ENCODE measurements at places on chromosomes 1 and 21.

- H3K4me3 ChIP-seq, result no peak overlapping the region
- peaks cover 2% of the 10 kb centered on the region for H3K36me3 ChIP-seq
- no peak for DNase-seq
- H3K27me3 ChIP-seq, result no peaks in the 10 kb centered on the region
- H3K27ac ChIP-seq, result no peak overlapping the region
These were observed 27.0 kb downstream of the FGGY start for GRCh38 chr1:59323879-59324278.

- H3K4me3 ChIP-seq, result peak overlapping the region; percentile 93
- H3K27me3 ChIP-seq, result no peaks in the 10 kb centered on the region
- DNase-seq, result peak; percentile 89
These were observed 995 bp downstream of the ID3 start for GRCh38 chr1:23558140-23558871.

DNA sequence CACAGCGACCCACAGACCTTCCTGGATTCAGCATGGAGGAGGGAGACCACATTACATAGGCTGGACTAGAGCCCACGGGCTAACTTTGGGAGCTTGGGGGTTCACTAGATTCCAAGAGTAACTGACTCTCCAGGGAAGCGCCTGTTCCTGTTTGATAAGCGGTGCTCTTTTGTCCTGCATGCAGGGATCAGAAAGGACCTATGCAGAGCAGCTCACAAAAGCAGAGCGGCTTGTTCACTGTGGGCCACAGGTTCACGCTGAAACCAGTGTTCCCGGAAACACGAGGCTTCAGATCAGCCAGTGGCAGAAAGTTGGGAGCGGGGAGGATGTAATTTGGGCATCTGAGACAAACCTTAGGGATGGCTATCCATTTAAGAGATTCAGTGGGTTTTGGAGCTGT is 403.9 kb downstream of the PCP4 start:
- H3K36me3 ChIP-seq, result no peaks in the 10 kb centered on the region
- H3K4me3 ChIP-seq, result no peak overlapping the region
- no peaks in the 10 kb centered on the region for H3K4me1 ChIP-seq
- no peak overlapping the region for H3K27ac ChIP-seq
- DNase-seq, result no peak

DNA sequence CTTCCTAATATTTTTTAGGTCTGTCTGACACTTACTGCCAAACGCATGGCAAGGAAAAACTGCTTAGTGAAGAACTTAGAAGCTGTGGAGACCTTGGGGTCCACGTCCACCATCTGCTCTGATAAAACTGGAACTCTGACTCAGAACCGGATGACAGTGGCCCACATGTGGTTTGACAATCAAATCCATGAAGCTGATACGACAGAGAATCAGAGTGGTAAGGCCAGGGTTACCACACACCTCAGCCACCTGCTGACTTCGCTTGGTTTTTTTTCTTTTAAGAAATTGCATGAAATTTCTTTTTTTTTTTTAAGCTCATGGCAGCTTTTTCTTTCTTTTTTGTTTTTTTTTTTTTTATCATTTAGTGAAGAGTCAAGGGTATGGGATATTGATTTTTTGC is 17.2 kb downstream of the ATP1A1 start:
- no peak for DNase-seq
- peaks cover 22% of the 10 kb centered on the region for H3K36me3 ChIP-seq
- H3K27me3 ChIP-seq, result no peaks in the 10 kb centered on the region
- H3K4me1 ChIP-seq, result peaks cover 2% of the 10 kb centered on the region
- no peak overlapping the region for H3K27ac ChIP-seq
- H3K4me3 ChIP-seq, result no peak overlapping the region

GRCh38 chr1:97783751-97784150 is 137.1 kb downstream of the DPYD start:
- H3K4me1 ChIP-seq, result no peaks in the 10 kb centered on the region
- H3K36me3 ChIP-seq, result no peaks in the 10 kb centered on the region
- DNase-seq, result no peak
- H3K27me3 ChIP-seq, result no peaks in the 10 kb centered on the region
- H3K4me3 ChIP-seq, result no peak overlapping the region

GRCh38 chr1:7989762-7990428 is 28.4 kb downstream of the PARK7 start:
- H3K4me1 ChIP-seq, result no peaks in the 10 kb centered on the region
- H3K27me3 ChIP-seq, result no peaks in the 10 kb centered on the region
- H3K4me3 ChIP-seq, result no peak overlapping the region
- H3K27ac ChIP-seq, result no peak overlapping the region
- peaks cover 3% of the 10 kb centered on the region for H3K36me3 ChIP-seq

DNA sequence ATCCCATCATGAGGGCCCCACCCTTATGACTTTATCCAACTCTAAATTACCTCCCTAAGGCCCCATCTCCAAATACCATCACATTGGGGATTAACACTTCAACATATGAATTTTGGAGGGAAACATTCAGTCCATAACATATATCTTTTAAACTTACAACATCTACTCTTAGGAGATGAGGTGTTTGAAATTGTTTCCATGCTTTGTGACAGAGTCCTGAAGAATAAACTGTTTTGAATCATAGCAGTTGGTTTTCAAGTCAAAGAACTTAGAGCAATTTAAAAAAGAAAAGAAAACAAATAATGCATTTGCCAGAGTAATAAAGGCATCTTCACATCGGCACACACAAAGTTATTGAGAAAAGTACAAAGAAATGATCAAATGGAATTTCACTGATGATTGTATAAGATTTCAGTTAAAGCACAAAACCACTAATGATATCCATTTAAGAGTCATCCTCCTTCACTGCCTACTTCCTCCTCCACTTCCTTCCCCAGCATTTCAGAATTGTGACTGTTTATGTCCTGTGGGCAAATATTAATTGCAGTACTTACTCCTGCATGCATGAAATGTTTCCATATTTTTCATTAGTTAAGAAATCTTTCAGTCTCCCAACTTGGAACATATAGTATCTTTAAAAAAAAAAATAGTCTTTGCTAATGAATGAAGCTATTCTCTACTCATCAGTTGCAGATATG is 202.0 kb downstream of the LRRC40 start:
- H3K4me3 ChIP-seq, result no peak overlapping the region
- H3K36me3 ChIP-seq, result no peaks in the 10 kb centered on the region
- H3K27ac ChIP-seq, result no peak overlapping the region
- no peak for DNase-seq
- H3K4me1 ChIP-seq, result no peaks in the 10 kb centered on the region

- DNase-seq, result no peak
- H3K4me1 ChIP-seq, result peaks cover 10% of the 10 kb centered on the region
- no peaks in the 10 kb centered on the region for H3K36me3 ChIP-seq
- H3K4me3 ChIP-seq, result peak overlapping the region; percentile 48
- no peaks in the 10 kb centered on the region for H3K27me3 ChIP-seq
These were observed 355.7 kb downstream of the LTN1 start for GRCh38 chr21:28636752-28637691.

- H3K27me3 ChIP-seq, result no peaks in the 10 kb centered on the region
- H3K27ac ChIP-seq, result no peak overlapping the region
- peaks cover 10% of the 10 kb centered on the region for H3K4me1 ChIP-seq
- no peaks in the 10 kb centered on the region for H3K36me3 ChIP-seq
These were observed 1.8 kb downstream of the SDHB start for GRCh38 chr1:17052038-17052437.

DNA sequence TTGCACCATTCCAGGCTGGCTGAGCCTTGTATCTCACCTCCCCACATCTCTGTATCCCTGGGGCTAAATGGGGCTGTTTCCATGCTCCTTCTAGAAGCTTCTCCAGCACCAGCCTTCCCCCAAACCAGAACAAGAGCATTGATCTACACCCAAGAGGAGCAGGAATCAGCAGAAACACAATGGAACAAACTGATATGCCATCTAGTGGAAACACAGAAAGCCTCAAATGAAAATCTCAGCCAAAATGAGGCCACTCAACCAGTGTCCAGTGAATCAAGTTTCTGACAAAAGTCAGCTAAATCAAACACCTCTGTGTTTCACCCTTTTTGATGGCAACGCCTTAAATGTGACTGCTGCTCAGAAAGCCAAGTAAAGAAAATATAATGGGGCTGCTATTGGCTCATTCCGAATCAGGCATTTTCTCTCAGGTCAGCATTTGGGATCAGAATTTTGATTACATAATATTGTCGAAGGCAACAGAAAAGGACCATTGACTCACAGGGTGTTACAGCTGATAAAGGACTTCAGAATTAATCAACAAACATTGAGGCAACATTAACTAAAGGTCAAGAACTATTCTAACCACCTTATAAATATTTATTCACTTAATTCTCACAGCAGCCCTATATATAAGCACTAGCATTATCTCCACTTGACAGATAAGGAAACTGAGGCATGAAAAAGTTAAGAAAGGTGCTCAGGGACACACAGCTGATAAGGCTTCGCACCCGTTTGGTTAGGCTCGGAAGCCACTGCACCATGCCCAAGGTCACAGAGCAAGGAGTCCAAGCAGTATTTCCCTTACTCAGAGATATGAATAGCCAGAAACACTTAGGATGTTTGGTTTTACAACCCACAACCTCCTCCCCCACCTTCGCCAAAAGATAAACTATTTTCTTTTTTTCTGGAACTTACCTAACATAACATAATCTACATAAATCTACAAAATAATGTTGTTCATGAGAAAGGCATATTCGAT is 85.8 kb upstream of the KCNJ15 start:
- H3K4me1 ChIP-seq, result no peaks in the 10 kb centered on the region
- no peak overlapping the region for H3K27ac ChIP-seq
- no peaks in the 10 kb centered on the region for H3K36me3 ChIP-seq
- H3K27me3 ChIP-seq, result no peaks in the 10 kb centered on the region
- no peak for DNase-seq

DNA sequence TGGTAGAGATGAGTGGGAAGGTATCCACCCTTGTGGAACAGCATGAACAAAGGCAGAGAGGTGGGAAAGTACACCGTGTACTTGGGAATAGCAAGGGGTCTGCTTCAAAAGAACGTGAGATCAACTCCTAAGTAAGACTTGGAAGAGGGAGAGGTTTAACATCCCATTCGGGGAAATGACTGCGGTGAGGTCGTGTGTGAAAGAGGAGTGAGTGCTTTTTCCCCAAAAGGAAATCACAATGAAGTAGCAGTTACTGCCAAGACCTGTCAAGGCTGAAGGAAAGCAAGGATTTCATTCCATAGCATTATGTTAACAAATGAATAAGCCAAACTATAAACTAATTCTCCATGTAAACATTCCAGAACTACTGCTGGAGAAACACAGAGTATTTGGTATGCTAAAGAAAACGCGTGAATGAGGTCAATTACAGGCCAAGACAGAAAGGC is 20.0 kb upstream of the SYDE2 start:
- no peak overlapping the region for H3K27ac ChIP-seq
- H3K4me3 ChIP-seq, result no peak overlapping the region
- no peaks in the 10 kb centered on the region for H3K27me3 ChIP-seq
- peaks cover 4% of the 10 kb centered on the region for H3K4me1 ChIP-seq

DNA sequence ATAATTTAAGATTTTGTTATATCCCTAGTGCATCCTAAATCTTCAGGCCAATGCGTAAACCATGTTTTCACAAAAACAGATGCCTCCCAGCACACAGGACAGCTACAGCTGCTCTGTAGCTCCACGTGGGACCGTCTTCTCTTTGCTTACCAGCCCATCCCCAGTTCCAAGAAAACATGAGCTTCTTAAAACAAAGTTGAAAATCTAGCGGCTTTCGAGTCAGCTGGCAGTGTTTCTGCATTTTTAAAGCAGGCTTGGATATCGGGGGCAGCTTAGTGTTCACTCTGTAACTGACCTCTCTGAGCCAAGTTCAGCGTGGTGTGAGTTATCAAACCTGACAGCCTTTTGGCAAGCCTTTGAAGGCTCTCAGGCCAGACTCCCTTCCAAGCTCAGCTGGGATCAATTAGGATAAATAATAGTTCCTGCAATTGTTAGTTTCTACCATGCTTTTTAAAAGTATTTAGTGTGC is 881.5 kb downstream of the LTN1 start:
- no peaks in the 10 kb centered on the region for H3K27me3 ChIP-seq
- peak overlapping the region; percentile 25 for H3K4me3 ChIP-seq

DNA sequence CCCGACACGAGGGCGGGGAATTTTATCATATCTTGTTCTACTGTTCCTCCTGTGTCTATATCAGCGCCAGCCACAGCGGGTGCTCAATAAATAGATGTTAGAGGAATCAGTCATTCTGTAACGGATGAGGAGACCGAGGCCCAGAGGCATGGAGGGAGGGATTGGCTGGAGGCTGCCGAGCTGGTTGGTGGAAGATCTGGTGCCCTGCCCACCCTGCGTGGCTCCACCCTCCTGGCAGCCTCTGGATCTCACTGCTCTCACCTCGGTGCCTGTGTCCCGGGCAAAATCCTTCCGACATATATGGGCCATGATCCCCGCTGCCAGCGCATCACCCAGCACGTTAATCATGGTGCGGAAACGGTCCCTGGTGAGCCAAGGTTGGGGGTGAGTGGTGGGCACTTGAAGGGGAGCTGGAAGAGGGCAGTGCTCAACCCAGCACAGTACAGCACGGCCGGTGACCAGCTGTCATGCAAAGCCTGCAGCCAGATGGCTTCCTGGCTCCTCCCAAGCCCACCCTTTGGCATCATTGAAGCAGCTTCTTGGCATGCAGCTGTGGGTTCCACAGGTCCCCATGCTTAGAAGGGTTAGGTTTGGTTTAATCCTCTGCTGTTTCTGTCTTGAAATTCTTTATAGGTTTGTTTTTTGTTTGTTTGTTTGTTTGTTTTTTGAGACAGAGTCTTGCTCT is 26.7 kb downstream of the PODN start:
- no peaks in the 10 kb centered on the region for H3K4me1 ChIP-seq
- H3K27ac ChIP-seq, result no peak overlapping the region
- DNase-seq, result no peak
- H3K4me3 ChIP-seq, result no peak overlapping the region
- no peaks in the 10 kb centered on the region for H3K27me3 ChIP-seq
- no peaks in the 10 kb centered on the region for H3K36me3 ChIP-seq
